NCI-H1417 (cell line): ENCODE measurements at places on chromosomes 1 and 21.

- peak; percentile 20 for DNase-seq
Measured at GRCh38 chr21:41751611-41752011, 15.2 kb downstream of the RIPK4 start.

GRCh38 chr1:216710055-216710454 is 13.2 kb downstream of the ESRRG start:
- DNase-seq: no peak

GRCh38 chr1:65971547-65971946 is 178.9 kb downstream of the PDE4B start:
- no peak for DNase-seq

DNA sequence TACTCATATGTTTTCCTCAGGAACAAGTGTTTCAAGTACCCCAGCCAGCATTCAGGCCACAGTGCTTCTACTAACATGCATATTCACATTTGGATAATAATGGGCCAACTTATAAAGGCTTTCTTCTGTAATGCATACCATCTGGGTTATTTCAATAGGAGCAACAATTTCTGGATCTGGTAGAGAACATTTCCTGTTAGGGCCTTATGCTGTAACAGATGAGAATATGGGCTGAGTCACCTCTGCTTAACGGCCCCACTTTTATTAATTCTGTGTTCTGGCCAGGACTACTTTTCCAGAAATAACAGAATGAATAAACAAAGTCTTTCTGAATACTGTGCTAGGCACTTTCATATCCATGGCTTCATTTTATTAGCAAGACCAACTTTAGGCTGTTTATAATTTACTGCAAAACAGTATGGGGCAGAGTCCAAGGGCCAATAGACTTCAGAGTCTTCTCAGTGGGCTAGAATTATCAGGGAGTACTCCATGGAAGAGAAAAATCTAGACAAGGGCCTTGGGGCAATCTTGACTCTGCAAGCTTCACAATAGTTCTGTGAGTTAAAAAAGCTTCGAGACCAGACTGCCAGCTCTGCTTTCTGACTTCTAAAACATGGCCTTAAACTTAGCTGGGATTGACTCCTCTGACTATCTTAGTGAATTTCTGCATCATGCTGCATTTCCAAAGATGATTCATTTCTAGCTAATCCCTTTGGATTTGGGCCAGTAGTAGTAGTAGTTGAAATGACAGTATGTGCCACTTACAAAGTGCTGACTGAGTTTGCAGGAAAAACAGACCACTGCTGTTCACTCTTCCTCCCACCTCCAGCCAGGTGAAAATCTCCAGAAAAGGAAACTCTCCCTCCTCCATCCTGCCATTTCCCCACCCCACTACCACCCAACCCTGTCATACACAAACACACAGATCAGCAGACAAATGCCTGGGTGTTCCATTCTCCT is 8.2 kb upstream of the SSX2IP start:
- no peak for DNase-seq

- no peak for DNase-seq
Measured at GRCh38 chr21:36881228-36881627, 85.2 kb downstream of the HLCS start.
